ENCODE measurements at places on chromosomes 12 and 14.

GRCh38 chr12:15540469-15540872 is 218.2 kb downstream of the PTPRO start:
- DNase-seq, result peak; percentile 73

GRCh38 chr12:92431146-92431545 is 271.6 kb upstream of the PLEKHG7 start:
- DNase-seq, result no peak

DNA sequence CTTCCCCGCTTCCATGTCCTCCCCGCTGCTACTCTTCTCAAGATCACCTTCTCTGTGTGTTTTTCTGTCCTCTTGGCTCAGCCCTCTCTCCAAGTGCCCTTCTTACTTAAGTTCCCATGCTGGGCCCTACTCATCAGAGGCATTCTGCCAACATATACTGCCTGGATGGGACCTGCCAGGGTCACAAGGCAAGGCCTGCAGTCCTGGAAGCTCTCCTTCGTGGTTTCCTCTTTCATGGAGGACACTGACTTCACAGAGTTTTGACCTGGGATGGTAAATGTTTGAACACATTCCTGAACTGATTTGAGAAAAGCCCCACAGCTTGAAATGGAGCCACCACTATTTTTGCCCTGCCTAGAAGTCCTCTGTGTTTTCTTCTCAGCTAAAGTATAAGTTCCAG is 140.9 kb downstream of the TMEM30B start:
- DNase-seq, result no peak

DNA sequence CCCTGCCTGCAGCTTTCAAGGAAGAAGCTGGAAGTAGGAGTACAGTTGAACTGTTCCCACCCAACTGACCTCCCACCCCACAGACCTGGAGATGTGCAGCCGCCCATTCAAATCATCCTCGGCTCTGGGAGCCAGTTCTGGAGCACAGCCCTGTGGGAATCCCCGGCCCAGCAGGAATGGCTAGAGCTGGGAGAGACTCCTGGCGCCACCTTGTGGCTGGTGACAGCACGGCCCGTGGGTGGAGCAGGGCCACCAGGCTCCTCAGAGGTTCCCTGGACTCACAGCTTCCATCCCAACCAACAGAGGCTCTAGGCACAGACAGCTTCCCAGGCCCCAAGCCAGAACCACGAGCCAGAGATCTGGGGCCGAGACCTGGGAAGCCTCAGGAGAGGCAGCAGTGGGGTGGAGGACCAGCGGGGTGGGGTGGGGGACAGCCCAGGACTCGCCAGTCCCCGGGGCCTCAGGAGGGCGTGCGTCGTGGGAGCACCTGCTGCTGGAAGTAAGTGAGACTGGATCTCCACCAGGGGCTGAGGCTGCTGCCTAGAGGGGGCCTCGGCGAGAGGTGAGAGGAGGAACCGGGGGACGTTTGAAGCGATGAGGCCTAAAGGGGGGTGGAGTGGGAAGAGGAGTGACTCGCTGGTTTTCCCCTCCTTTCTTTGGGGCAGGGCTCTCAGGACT is 43.4 kb downstream of the RNF34 start:
- no peak for DNase-seq

DNA sequence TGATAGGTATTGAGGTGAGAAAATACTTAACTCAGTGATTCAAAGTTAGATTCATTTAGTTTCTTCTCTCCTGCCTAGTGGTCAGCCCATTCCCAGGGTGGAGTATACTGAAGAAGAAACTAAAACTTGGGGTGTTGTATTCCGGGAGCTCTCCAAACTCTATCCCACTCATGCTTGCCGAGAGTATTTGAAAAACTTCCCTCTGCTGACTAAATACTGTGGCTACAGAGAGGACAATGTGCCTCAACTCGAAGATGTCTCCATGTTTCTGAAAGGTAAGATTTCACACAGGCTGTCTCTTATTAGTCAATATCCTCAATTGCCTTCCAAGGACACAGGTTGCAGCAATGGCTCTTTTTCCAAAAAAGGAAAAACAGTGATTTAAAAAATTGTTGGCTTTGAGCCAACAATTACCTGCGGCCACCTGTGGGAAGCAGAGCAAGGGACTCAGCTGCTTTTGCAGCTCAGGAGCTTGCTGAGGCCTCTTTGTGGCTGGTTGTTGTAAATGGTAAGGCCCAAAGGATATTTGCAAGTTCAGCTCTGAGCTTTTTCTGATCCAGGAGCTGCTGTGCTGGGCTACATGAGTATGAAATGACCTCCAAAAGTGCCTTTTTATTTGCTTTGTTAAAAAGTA is 33.9 kb downstream of the TPH2 start:
- no peak for DNase-seq

DNA sequence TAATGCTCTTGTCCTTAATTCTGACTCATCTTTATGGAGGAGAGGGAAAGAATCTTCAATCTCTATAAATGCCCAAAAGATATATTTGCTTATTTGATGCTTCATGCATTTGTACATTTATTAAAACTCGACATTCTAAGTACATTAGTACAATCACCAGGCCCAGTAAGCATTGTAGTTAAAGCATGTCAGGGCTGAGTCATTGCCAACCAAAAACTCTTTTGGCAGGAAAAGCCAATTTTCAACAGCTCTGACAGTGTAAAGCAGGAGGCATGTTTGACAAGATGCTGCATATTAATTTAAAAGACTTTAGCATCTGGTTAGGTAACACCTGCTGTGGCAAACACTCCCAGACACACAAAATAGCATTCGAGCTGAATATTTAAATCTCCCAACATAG is 290.9 kb downstream of the PPFIA2 start:
- DNase-seq, result no peak

DNA sequence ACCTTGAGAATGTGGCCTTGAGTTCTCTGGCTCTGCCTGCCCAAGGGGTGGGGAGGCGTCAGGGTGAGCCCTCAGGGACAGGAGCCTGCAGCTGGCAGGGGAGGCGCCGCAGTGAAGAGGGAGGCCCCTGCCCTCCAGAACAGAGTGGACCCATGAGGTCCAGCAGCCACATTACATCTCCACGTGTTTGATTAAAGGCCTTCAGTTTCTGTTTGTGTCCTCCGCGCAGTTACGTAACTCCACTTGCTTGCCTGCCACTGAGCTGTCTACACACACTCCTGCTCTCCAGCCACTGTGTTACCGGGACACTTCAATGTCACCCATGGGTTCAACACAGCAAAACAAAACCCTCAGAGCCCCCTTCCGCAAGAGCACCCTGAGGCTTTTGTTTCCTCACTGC is 70.4 kb downstream of the CHGA start:
- DNase-seq, result no peak

DNA sequence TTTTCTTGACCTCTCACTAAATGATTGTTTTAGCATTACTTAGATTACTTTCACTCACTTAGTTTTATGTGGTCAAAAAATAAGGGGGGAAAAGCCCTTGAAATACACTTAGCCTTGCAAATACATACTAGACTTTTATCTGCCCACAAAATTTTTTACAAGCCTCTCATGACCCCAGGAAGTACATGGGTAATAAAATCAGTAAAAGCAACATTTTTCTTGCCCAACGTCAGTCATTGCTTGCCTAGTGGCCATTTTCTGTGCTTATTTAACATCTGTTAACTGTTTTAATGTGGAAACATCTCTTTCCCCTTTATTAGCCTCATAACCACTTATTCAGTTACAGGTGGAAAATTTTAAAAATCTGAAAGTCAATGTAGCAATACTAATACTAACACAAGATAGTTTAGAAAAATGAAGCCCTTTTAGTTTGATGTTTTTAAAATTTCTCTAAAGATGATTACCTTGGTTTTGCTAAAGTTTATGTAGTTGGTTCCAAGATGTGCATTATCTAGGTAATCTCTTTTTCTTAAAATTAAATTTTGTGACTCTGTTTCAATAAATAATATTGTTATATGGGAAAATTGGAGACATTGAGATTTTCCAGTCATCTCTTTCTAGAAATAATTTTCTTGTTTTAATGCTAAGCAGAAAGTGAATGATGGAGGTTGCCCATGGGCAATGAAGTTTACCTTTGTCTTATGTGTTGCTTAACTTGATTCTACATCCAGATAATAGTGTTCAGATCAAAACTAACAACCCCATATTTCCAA is 175.5 kb downstream of the TMTC2 start:
- no peak for DNase-seq

DNA sequence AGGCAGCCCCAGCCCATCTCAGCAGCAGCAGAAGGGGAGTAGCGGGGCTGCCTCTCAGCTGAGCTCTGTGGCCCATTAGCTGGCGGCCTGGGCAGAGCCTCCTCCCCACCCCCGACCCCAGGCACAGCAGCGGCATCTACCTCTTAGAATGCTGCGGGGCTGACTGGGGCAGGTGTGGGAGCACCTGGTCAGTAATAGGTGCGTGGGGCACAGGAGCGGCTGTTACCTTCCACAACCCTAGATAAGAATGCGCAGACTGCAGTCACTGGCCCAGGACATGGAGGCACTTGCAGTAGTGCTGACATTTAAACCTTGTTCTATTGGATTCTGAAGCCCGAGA is 35.6 kb downstream of the SYNE3 start:
- DNase-seq, result no peak

GRCh38 chr12:3931776-3932175 is 58.6 kb upstream of the PARP11 start:
- DNase-seq, result no peak

DNA sequence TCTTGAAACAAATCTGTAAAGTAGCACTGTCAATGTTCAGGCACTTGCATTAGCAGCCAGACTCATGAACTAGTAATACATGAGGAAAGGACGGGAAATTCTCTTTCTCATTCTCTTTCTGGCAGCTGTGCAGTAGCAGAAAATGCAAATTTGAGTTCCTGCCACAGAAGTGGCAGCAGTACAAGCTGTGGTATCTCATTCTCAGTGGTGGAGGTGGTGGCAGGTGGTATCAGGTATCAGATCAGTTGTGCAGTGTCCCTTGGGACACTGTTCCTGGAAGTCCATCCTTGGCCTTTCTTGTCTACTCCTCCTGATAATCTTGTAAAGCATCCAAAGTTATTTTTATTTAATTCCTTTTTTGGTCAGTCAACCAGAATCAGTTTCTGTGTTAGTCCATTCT is 103.0 kb downstream of the C12orf42 start:
- DNase-seq, result no peak

DNA sequence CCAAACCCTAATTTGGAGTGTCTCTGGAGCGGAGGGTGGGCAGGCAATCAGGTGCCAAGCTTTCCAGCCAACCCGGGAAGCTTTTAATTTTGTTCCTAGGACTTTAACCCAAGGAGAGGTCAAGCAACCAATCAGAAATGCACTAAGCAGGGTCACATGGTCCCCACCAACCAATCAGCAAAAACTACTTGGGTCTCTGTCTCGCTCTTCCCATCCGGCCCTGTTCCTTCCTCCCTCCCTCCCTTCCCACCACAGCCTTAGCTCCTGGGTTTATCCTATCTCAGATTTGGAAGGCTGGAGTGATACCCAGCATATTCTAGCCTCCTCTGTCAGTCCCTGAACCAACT is 7.3 kb downstream of the HOXC5 start:
- DNase-seq, result no peak

- DNase-seq, result peak; percentile 60
These were observed 840.3 kb downstream of the GALC start for GRCh38 chr14:87152693-87153092.

GRCh38 chr14:99575043-99576023 is 28.7 kb downstream of the CCDC85C start:
- peak; percentile 9 for DNase-seq

GRCh38 chr12:95820096-95820703 is 29.6 kb upstream of the NTN4 start:
- no peak for DNase-seq

DNA sequence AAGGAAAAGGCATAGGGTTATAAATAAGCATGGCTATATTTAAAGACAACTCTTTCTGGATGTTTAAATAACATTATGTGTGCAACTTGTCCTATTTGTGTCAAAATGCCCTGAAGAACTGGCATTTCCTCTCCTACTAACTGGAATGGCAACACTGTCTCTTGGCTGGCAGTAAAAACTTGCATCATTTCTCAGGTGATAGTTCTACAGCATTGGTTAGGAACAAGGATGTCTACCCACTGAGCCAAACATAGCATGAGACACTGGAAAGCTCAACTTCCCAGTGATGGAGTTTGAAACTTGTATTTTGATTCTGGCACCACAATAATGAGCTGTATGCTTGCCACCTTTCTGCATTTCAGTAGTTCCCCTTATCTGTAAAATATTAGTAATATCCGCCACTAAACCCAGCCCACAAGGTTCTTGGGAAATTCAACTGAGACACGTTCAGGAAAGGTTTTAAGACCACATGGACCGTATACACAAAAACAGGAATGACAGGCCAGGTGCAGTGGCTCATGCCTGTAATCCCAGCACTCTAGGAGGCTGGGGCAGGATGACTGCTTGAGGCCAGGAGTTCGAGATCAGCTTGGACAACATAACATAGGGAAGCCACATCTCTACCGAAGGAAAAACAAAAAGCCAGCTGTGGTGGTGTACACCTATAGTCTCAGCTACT is 5.1 kb downstream of the SLC38A2 start:
- no peak for DNase-seq

- no peak for DNase-seq
These were observed 931.2 kb downstream of the NRXN3 start for GRCh38 chr14:79101388-79101787.

- peak; percentile 73 for DNase-seq
These were observed 100.2 kb downstream of the PDZRN4 start for GRCh38 chr12:41288142-41288811.

GRCh38 chr12:95073698-95074520 is 491 bp upstream of the NR2C1 start:
- no peak for DNase-seq

DNA sequence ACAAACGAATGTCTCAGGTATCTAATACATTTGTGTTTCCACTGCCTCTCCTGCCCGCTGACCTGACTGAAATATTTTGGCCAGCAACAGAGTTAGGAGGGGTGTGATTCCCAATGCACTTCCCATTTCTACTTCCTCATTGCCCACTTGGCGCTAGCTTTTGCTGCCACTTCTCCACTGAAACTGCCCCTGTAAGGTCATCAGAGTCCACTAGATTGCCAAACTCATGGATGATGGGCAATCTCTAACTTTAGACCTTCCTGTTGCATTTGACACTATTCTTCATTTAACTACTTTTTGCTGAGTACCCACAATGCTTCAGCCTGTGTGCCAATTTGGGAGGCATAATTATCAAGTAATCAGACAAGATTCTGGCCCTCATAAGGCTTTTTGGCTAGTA is 40.8 kb downstream of the GPR65 start:
- no peak for DNase-seq

DNA sequence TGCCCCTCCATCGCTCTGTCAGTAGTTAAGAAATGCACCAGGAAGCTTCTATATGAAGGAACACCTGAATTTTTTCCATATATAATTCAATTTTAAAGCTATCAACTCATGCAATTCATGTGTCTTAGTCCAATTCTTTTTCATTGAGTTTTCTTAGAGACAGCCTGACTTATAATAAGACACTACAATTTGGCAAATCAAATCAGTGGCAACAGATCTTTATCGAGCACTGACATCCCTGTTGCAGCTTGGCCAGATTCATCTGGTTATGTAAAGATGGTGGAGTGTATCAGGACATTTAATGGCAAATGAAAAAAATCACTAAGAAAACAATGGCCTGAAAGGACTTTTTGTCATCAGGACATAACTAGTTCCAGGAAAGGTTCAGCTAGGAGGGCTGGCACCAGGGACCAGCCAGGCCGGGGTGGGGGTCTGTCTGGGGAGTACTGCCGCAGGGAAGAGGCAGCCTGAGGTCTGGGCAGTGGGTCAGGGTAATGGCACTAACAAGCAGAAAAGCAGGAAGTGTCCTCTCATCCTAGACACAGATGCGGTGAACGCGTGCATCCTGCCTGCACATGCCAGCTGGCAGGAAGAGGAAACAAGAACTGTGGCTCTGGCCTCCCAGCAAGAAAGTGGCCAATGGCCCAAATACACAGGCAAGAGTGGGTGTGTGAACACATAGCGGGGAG is 100.5 kb upstream of the LMNTD1 start:
- no peak for DNase-seq

GRCh38 chr14:64688811-64689281 is 15.4 kb upstream of the PLEKHG3 start:
- DNase-seq, result no peak

Measured in NCI-H524 treated with DMSO at 0.1 percent for 48 hours (cell line).